ENCODE measurements at places on chromosomes 4 and X.
A peak's percentile ranks its signal among the peaks of the same experiment; 100 is the strongest.

DNA sequence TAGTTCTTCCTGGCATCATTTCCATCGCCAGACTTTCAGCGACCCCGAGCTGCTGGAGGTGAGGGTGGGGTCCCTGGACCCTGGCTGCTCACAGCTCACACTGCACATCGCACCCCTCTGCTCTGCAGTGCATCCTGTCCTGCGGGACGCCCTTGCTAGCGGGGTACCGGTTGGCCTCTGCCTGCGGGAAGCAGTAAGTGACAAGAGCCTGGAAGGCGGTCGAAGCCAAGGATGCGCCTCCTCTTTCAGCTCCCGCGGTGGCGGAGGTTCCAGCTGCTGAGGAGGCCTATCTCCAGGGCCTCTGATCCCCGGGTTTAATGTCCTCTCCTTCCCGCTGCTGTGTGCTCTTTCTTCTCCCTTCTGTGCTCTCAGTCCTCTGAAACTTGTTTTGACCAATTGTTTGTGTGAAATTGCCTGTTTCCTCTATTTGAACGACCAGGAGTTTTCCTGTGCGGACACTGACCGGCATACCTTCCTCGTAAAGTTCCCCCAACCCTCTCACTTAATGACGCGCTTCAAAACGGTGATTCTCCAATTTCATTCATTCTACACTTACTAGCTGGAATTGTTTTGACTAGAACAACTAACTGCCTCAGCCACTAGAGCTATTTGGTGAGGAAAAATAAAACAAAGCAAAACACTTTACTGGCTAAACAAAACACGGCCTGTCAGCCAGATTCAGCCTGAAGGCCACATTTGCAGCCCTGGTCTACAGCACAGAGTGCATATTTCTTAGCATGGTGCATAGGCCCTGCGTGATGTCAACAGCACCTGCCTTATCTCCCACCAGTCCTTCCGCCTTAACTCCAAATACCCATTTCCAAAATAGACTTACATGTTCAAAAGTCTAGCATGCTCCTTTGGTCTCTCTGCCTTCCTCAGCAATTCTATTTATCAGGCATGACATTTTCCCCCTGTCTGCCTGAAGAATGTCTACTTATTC lies 28.0 kb downstream of the MGAT4D start:
- DNase-seq = no peak

DNA sequence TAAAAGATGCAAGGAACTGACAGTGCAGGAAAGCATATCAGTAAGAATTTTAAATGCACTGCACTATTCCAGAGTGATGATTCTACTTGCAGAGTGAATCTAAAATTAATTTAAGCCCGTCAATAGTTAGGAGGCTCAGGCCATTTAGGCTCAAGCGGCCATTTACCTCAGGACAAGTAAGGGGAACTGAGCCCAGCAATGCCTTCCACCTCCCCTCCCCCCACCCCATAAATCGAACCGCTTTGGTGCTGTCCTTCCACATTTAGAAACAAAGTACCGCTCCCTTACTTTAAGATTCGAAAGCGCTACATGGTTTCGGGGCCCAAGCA lies 665 bp downstream of the RBM41 start:
- no peak for DNase-seq

GRCh38 chr4:107391009-107391629 lies 328.9 kb downstream of the PAPSS1 start:
- DNase-seq = no peak

- DNase-seq = no peak
Measured at GRCh38 chr4:2686379-2687265, 69.5 kb downstream of the TNIP2 start.

GRCh38 chrX:10017872-10018271 lies 50.7 kb downstream of the CLDN34 start:
- DNase-seq = no peak

DNA sequence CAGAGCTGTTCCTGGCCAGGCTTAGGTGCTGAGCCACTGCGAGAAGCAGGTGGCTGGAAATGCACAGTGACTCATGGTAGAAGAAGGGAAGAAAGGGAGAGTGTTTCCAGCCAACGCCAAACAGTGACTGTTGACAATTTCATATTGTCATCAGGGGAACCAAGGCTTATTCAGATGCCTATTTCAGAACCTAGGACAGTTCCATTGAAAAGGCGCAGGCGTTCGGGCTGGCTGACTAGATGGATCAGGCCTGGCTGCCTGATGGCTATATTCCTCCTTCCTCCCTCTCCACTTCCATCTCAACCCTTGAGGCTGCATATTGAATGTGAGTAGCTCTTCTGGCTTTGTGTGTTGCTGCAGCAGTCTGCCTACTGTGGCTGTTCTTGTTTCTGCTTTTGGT lies 73.0 kb upstream of the FRMPD4 start:
- DNase-seq = no peak

GRCh38 chrX:78124307-78124706 lies 15.1 kb downstream of the TAF9B start:
- no peak for DNase-seq

DNA sequence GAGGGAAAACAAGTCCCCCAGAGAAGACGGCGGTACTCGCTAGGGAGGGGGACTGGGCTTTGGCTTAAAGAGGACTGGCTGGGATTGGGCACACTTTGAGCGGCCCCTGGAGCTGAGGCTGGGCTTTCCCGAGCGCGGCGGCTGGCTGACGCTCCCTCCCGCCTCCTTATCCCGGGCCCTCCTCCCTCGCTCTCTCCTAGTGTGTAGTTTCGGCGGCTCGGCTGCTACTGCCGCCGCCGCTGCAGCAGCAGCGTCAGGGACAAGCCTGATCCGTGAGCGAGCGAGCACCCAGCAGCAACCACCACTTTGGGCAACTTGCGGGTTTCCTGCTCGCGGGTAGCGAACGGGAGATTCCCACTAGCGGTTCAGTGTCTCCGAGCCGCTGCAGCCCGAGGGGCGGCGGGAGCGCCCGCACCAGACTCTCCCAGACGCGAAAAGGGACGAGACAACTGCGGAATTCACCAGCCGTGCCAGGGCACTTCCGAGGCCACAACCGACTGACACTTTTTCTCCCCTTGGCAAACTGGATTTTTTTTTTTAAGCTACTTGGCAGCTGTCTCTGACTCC lies 632 bp upstream of the PCDH7 start:
- peak; percentile 39 for DNase-seq

DNA sequence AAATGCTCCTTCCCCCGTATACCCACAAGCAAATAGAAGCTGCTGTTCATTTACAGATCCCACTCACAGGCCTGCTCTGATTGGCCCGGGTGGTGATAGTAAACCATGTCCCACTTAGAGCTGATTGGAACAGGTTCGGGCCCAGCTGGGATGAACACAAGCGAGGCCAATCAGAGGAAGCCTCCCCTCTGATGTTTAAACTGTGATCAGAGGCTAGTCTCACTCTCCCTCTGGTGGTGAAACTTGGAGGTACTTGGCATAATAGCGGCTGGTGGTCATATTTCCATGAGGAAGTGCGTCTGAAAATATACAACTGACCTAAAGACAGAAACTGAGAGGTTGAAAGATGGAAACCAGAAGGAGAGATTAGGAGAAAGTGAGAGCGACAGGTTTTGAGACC lies 51.5 kb upstream of the TRPC3 start:
- peak; percentile 14 for DNase-seq

GRCh38 chrX:47828984-47829383 lies 7.7 kb upstream of the ZNF81 start:
- no peak for DNase-seq

DNA sequence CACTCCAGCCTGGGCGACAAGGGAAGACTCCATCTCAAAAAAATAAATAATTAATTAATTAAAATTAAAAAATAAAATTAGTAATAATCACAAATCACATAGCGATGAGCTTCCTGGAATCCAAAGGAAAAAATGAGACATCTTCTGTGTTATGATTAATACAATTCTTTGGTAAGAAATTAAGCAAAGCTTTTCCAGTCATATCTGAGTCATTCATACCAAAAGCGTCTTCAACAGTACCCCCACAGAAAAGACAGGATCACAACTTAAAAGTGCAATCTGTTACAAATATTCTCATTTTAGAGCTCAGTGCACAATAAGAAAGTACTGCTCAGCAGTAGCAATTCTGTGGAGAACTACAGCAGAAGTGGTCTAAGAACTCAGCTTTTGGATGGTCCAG lies 168.5 kb upstream of the MXRA5 start:
- DNase-seq = no peak

- DNase-seq = no peak
Measured at GRCh38 chr4:41873380-41874295, 61.6 kb upstream of the TMEM33 start.

DNA sequence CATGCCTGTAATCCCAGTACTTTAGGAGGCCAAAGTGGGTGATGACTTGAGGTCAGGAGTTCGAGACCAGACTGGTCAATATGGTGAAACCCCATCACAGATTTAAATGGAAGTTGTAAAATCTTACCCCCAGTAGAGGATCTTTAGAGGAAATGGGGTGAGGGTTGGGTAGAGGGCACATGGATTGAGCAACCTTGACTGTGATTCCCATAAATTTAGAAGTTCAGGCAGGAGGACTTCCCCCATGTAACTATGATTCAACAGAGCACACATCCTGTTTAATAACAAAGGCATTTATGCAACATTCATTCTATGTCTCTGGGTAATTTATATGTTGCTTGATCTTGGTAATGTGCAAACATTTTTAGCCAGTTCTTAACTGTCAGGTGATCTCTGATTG lies 143.1 kb downstream of the RBM47 start:
- no peak for DNase-seq

DNA sequence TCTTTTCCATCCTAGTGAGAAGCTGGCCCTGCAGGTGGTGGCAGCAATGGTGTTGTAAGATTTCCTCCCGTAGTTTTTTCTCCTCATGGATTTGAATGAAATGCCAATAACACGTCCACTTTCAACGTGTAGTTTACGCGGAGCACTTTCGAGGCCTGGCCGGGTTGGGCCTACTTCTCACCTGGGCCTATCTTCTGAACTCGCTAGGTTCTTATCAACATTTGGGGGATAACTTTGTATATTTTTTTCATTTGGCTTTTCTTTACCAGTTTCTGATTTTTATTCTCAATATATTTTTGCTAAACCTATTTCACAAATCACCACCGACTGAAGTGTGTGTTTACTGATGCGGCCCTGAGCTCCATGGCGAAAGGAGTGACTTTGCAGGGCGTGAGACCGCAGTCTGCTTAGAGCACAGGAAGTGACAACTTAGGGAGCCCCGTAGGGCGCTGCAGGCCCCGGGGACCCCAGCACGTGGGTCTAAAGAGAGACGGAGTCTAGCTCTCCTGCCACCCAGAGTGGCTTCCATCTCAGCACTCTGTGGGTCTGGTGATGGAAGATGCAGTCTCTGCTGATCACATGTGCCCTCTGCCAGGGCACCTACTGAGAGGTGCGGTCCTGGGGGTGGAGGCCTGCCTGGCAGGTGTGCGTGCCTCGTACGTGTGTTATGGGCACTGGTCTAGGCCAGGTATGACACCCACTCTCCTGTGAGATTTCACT lies 29.1 kb downstream of the NELFA start:
- DNase-seq = no peak

GRCh38 chr4:17490575-17491059 lies 21.3 kb downstream of the QDPR start:
- no peak for DNase-seq

GRCh38 chr4:28279249-28279648 lies 1418.6 kb downstream of the STIM2 start:
- no peak for DNase-seq

DNA sequence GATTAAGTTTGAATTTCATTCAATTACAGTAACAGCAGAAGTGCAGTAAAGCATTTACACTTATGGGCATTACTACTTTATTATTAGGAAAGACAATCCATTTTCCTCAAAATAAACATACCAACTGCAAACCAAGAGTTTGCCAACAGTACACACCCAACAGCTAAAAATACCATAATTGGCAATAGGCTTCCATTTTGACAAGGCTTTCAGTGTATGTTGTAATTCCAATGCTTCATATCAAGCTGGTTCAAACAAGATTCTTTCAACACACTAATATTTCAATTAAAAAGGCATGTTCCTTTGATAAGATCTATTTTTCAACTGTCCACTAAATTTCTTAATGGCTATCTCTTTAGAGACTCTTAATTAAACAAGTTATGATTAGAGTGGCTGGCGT lies 12.1 kb downstream of the EIF1AX start:
- DNase-seq = no peak

DNA sequence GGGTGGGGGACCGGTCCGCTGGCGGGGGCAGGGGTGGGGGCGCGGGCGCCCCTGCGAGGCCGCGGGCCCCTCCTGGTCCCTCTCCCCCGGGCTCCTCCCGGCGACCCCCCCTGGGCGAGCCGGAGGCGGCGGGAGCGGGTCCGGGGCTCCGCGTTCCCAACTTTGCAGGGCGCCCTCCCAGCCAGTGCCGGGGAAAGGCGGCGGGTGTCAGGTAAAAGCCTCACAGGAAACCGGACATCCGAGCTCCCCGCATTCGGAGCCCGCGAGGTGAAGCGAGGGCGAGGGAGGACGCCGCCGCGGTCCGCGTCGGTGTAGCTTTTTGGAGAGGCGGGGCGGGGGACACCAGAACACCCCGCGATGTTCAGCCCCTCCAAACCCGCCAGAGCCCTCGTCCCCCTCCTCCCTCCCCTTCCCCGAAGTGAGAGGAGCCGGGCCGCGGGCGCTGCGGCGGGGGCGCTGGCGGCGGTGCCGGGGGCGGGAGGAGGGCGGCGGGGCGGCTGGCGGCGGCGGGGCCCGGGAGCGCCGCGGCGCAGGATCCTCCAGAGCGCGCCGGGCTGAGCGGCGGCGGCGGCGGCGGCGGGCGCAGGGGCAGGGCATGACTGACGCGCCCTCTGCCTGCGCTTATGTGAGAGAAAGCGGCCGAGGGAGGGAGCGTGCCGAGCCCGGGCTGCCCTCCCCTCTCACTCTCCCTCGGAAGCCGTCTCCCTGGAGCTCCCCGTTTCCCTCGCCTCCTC lies at the start of gene VEGFC:
Gene VEGFC, minus strand, starts transcription at position 597 of the 734 bp plus-strand sequence. CDS start 611 bp downstream, outside the sequence.
- DNase-seq = peak; percentile 59

DNA sequence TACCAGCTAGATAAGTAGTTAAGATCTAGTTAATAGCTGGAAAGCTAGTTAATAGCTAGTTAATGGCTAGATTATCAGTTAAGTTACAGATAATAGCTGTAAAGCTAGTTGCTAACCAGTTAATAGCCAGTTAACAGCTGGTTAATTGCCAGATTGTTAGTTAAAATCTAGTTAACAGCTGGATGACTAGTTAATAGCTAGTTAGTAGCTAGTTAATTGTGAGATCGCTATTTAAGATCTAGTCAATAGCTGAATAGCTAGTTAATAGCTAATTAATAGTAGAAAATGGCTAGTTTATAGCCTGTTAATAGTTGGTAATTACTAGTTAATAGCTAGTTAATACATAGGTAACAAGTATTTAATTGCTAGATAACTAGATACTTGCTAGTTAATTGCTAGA lies 630.5 kb upstream of the CT83 start:
- DNase-seq = no peak

Measured in GM13976 (cell line).